Stimulated activated memory B cell treated with anti-CD40 and anti-IgM and Interleukin-4, amounts not matched to agents 10 μg/mL and 1 μg/mL and 100 μg/mL, for 72 hours (primary cell): ENCODE measurements at places on chromosomes 11 and 22.
A peak's percentile ranks its signal among the peaks of the same experiment; 100 is the strongest.

- ATAC-seq, result no peak
Measured at GRCh38 chr11:3990406-3990805, 104.2 kb upstream of the RRM1 start.

DNA sequence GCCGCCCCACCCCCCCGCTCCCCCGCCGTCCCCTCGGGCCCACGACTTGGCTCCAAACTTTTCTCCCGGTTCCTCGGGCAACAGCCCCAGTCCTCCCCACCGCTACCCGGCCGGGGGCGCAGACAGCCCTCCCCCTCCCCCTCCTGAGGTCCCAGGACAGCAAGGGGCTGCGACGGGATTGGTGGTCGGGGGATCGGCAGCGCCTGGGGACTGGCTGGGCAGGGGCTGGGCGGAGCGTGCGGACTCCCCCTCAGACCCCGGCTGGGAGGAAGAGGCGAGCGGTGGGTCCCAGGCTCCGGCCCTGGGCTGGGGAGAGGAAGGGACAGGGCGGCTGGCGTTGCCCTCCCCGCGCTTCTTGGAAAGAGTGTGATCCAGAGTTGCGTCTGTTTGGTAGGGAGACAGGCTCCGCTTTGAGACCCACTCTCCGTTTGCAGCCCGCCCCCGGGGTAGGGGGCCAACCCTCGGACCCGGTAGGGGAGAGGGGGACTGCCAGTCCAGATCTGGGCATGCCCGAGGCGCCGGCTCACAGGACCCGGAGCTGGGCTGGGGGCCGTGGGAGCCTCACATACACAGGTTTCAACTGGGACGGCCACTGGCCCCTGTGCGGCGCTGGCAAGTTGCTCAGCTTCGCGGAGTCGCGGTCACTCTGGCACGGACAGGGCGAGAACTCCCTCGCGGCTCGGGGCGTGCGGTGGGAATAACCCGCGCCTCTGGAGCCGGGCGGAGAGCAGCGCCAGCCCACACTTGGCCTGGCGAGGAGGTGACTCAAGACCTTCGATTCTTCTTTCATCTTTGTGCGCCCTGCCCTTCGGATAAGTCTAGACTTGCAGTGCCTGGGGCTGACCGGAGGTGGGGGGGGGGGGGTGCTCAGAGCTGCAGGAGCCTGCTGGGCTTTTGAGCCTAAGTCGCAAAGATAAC is 999 bp downstream of the TSKU start:
- peak; percentile 13 for ATAC-seq

DNA sequence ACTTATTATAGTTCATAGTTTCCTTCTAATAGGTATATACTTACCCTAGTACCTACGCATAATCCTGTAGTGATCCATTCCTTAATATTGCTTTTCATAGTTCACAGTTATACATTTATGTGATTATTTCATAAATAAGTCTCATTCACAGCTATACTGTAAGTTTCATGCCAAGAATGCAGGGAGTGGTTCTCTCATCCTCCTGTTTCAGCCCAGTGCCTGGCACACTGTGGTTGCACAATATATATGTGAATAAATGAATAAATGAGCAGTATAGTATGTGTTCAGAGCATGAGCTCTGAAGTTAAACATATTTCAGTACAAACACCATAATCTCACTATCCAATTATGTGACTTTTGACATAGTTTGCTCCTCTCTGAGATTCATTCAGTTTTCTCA is 115.8 kb downstream of the MAML2 start:
- ATAC-seq, result no peak

DNA sequence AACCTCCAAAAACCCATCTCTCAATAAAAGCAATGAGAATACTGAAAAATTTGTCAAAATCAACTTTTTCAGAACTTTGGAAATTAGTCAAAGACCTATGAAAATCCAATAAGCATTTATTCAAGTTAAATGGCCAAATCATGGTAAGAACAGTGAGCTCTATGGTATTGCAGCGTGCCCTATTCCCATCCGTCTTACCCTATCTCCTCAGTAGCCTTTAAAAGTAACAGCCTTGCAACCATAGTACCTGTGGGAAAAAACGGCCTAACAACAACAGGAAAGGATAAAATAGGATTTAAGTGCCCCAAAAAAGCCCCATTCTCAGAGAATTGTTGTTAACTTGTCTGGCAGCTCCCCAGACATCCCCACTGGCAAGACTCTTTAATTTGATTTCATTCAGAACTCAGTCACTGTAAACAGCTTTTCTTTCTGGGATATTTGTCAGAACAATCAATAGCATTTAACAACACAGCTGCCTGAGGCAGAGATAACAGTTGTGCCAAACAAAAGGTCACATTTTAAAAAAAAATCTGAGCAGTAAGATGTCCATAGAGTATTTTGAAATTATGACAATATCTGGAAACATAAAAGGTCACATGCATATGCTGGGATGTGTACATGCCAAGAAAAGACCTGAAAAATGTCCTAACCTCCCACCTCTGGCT is 18.8 kb upstream of the MS4A8 start:
- no peak for ATAC-seq

DNA sequence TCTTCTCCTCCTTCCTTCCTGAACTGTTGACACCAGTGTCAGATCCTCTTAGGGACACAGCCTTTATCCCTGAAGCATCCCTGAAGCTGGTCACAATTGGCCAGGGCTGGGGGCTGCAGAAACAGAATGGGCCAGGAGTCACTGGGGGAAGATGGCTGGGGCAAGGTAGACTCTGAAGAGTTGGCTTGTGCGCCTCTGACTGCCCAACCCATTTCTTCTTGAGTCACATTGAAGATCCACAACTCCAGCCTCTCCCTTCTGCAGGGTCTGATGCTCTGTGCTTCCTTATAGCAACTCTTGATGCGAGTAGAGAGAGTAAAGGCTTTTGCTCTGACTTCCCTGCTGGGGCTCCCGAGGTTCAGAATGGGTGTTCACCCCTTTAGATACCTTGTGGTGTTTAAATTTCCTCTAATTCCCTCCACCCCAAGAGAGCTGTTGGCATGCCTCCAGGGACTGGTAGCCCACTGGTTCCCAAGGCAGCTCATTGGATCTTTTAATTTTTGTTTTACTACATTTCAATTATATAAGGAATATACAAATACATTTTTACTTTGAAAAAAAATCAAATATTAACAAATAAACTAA is 13.4 kb downstream of the PRDM11 start:
- ATAC-seq, result no peak

DNA sequence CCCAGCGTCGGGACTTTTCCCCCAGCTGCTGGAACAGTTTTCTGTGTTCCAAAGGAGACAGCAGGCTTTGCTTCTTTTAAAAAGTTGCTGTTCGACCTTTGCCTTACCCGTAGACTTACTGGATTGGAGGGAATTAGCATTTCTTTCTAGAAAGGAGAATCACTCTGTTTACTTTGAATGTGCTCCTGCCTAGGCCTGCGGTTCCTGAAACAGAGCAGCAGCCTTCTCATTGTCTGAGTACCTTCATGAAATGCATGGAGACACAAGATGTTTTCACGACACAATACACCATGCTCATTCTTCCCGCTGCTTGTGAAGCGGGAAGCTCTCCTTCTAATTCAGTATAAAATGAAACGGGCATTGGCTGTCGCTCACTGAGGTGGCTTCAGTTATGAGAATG is 196.2 kb downstream of the TBC1D22A start:
- no peak for ATAC-seq

GRCh38 chr11:78688460-78688859 is 113.8 kb upstream of the NARS2 start:
- ATAC-seq, result no peak

GRCh38 chr11:33906484-33907186 is 14.8 kb upstream of the LMO2 start:
- ATAC-seq, result no peak

- no peak for ATAC-seq
Measured at GRCh38 chr22:37213941-37214730, 1.9 kb upstream of the SSTR3 start.

- ATAC-seq, result peak; percentile 48
Measured at GRCh38 chr11:68213135-68213515, at the start of gene KMT5B. Gene KMT5B, minus strand, starts transcription at chr11:68213296. Its CDS starts 23,220 bp downstream, at chr11:68190076.

DNA sequence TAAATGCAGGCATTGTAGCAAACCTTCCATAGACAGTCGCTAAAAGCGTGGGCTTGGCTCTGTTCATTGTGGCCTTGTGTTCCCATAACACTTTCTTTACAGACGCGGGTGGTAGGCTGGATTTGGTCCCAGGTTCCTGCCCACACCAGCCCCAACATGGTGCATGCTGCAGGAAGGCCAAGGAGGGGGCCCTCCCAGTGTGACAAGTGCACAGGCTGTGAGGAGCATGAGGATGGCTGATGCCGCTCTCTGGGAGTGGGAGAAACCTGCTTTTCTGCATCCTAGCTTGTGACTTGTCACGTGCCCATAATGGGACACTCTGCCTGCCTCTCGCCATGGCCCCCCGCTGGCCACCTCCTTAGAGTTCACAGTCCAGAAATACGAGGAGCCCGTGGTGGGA is 161.8 kb upstream of the B3GAT1 start:
- no peak for ATAC-seq

DNA sequence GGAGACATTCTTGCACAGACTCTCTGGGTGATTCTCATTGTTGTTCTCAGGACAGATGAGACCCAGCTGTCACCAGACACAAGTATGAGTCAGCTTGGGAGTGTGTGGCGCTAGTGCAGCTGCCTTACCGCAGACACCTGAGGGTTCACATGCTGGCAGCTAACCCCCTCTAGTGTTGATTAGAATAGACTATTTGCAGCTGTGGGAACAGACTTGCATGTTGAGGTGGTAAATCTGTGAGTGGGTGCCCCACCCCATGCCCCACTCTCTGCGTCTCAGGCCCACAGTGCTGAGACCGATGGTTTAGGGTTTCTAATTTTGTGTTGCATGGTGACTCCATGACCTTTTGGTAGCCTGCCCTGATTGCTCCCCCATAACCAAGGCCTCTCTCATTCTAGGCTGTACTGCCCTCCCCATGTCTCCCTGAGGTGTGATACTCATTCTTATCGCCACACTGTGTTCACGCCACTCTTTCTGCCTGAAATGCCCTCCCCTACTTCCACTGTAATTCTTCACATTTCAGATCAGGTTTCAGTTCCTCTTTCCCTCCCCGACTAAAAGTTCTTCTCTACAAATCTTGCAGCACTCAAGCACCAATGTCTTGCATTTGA is 73.7 kb upstream of the KIRREL3 start:
- peak; percentile 85 for ATAC-seq

GRCh38 chr11:92770981-92771380 is 198.5 kb upstream of the MTNR1B start:
- no peak for ATAC-seq

GRCh38 chr11:10443721-10444235 is 11.3 kb upstream of the AMPD3 start:
- no peak for ATAC-seq

- ATAC-seq, result no peak
Measured at GRCh38 chr22:41243361-41243760, 2.6 kb upstream of the CHADL start.

DNA sequence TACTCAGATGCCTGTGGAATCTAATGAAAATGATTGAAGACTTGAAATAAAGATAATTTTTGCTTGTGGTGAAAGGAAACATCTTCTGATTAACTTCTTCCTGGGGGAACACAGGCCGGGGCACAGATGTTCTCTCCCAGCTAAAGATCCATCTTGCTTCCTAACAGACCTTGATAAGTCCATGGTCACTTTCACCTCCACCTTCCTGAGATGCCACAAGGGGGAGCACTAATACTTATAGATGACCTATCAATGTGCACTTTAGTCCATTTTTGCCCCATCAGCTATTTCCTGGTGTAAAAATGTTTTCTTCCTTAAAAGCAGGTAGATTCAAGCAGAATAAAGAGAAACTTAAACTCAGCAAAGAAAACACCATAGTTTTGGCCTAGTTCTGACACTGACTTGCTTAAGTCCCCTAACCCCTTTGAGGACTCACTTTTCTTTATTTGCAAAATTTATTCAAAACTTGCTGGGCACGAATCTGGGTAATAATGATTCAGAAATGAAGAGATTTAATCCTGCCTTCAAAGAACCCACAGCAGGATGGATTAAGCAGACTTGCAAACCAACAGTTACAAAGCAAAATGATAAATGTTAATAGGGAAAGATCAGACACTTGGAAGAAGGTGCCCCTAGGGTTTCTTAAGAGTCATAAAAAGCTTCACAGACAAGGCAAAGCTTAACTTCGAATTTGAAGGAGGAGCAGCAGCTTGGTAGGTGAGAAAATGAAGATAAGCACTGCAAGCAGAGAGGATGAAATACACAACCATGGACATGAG is 158.7 kb downstream of the RAB38 start:
- ATAC-seq, result no peak

GRCh38 chr22:45823336-45823735 is 151.7 kb downstream of the ATXN10 start:
- no peak for ATAC-seq

DNA sequence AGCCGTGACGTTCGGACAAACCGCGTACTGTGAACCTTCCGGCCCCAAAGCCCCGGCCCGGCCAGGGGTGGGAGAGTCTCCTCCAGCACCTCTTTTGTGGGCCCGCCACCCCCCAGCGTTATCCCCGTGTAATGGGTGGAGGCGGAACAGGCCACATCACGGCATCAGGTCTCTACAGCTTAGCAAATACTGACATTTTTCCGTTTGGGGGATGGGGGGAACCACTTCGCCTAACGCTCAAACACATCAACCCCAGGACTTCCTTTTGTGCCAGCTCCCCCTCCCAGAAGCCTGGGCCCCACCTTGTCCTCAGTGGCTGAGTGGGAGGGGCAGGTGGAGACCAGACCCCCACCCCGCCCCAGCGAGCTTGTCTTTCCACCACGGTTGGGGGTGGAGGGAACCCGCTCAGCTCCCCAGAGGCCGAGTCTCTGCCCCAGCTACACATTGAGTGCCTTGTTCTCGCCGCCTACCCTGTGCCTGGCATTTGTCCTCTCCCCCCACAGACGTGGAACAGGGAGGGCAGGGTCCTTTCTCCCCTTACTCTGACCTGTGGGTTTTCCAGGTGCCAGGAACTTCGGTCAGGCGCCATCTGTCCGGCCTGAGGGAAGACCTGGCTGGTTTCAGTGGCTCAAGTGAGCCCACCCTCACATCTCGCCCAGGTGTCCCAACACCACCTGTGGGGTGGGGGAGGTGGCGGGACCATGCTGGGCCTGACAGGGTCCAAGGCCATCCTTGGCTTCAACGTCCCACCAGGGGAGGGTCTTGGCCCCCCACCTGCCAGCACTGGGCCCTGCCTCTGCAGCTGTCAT is 29.6 kb downstream of the SBF1 start:
- ATAC-seq, result peak; percentile 54

GRCh38 chr11:130815956-130816355 is 100.3 kb downstream of the SNX19 start:
- no peak for ATAC-seq

GRCh38 chr11:74970852-74971395 is 17.8 kb upstream of the NEU3 start:
- peak; percentile 62 for ATAC-seq

- ATAC-seq, result no peak
Measured at GRCh38 chr11:70761908-70762337, 363.6 kb downstream of the CTTN start.

DNA sequence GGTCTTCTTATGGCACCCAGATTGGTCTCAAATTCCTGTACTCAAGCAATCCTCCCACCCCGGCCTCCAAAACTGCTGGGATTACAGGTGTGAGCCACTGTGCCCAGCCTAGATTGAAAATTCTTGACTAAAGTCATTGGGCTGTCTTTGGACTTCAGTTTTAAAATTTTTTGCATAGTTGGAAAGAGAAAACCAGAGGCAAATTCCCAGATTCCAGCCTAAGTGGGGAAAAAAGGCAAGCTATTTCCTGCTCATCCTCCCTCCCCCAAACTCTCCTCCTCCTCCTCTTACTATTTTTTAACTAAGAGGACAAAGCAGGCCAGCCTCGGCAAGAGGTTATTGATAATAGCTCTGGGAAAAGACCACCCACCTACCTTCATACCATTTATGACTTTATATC is 78.6 kb upstream of the CLMP start:
- no peak for ATAC-seq

GRCh38 chr11:107691000-107691750 is 20.7 kb downstream of the SLN start:
- no peak for ATAC-seq
